B cell (primary cell): ENCODE measurements at places on chromosomes 13 and 19.

GRCh38 chr13:22061371-22061805 lies 390.5 kb downstream of the FGF9 start:
- no peak for DNase-seq

- no peak for DNase-seq
Observed at GRCh38 chr19:56842412-56842811, 1.9 kb upstream of the PEG3 start.

DNA sequence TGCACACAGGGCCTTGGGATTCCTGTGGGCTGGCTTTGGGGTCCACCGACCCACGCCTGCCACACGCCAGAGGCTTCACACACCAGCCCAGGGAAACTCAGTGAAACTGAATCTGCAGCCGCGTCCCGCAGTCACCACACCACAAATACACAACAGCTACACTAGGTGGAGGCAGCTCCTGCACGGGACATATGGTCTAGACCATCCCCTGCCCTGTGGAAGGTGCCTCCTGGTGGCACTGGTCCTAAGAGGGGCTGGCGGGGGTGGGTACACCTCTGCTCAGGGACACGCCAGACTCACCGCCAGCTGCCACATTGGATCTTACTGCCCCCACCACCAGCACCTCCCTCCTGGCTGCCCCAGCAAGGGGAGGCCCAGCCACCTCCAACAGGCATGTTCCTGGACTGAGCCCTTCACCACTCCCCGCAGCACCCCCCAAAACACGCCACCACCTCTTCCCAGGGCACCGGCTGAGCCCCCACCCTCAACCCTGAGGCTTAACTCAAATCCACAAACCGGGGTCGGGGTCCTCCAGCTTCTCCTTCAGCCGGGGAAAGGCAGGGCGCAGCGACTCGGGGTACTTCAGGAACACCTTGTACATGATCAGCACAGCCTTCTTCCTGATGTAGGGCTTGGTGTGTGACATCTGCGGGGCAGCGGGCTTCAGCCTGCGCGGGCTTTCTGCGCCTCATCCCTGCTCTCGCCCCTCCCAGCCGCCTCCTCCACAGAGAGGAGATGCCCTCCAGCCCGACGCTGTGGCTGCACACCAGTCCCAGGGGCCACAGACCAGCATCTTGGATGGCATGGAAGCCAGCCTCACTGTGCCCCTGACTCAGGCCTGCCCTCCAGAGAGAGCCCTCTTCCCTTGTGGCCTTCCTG lies 21.2 kb downstream of the AP3D1 start:
- DNase-seq: no peak

- no peak for DNase-seq
Observed at GRCh38 chr13:79886601-79887000, 405.6 kb downstream of the NDFIP2 start.

DNA sequence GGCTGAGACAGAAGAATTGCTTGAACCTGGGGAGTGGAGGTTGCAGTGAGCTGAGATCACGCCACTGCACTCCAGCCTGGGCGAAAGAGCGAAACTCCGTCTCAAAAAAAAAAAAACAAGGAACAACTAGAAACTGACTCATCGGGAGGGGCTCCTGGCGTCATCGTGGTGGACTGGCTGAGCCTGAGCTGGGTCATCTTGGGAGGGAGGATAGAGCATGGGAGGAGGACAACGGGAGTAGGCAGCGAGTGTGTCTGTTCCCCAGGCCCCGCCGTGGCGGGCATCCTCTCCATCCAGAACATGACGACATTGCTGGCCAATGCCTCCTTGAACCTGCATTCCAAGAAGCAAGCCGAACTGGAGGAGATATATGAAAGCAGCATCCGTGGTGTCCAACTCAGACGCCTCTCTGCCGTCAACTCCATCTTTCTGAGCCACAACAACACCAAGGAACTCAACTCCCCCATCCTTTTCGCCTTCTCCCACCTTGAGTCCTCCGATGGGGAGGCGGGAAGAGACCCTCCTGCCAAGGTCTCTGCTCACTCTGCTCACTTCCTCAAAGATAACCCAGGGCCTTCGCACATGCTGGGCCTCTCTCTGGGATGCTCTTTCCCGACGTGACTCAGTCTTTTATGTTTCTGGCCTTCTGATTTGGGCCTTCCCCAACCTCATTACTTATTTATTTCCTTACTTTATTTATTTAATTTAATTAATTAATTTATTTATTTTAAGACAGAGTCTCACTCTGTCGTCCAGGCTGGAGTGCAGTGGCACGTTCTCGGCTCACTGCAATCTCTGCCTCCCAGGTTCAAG lies 16.6 kb downstream of the DDX39A start:
- peak; percentile 51 for DNase-seq

- DNase-seq: no peak
Observed at GRCh38 chr13:94065741-94066140, 413.7 kb downstream of the DCT start.

DNA sequence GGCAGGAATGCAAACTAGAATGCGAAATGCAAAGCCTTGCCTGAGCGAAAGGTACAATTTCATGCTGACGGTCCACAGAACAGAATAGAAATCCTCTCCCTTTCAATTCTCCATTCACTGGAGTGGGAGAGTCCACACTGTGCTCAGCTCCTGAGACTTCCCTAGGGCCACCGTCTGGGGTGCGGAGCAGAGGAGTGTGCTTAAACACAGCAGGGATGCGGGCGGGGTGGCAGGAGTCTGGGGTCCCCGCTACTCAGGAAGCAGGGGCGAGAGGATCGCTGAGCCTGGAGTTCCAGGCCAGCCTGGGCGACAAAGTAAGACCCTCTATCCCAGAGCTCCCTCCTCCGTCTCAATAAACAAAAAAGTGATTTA lies 552 bp upstream of the ZNF816 start:
- no peak for DNase-seq

DNA sequence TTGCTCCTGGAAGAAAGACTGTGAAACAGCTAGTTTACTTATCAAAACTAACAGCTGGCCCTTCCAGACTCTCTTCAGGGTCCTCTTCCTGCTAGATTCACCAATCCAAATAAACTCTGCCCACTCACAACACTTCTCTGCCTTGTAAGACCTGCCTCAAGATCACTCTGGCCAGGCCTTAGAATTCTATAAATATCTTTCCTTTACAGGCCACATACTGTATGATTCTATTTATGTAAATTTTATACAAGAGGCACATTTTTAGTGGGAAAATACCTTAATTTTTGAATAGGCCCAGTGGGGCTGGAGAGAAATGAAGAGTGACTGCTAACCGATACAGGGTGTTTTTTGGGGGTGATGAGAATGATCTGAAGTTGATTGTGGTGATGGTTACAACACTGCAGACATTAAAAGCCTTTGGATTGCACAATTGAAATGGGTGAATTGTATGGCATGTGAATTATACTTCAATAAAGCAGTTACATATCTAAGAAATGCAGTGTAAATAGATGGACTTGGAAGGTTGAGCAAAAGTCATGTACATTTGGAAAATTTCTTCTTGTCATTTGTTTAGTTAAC lies 141.8 kb downstream of the GPC5 start:
- no peak for DNase-seq

DNA sequence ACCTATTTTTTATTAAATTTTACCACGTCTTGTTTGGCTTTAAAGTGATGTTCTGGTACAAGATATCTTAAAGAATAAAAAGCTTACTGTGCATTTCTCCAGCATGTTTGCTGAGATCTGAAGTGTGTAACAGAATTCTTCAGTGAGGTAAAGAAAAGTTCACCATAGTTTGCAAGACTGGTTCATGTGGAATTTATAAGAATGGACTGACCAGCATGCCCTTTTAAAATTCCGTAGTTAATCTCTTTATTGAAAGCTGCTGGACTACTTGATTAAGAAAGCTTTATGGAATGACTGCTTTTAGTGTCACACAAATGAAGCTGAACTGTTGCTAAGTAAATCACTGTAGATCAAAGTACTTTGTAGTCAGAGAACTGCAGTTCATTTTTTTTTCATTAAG lies 119.2 kb downstream of the GPC6 start:
- no peak for DNase-seq
